ENCODE measurements at places on chromosomes 12 and 14.

DNA sequence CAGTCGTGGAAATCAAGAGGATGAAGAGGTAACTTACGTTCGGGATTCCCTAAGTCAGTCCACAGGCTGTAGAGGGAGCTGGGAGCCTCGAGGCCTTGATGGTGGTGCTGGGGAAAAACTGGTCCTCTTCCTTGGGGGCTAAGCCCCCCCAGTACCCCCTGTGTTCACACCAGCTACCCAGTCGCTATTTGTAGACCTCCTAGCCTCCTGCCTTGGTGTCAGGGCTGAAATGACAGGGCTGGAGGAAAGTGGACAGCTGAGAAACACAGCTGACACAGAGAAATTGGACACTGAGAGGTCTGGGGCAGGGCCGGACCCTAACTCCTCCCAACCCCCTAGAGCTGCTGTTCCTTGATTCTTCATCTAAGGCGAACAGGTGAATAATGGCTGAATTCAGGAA, at the start of gene STAC3:
TSS of gene STAC3 (minus strand) at position 232 of the 400 bp plus-strand sequence. CDS start 1,551 bp downstream, outside the sequence.
- DNase-seq = no peak

DNA sequence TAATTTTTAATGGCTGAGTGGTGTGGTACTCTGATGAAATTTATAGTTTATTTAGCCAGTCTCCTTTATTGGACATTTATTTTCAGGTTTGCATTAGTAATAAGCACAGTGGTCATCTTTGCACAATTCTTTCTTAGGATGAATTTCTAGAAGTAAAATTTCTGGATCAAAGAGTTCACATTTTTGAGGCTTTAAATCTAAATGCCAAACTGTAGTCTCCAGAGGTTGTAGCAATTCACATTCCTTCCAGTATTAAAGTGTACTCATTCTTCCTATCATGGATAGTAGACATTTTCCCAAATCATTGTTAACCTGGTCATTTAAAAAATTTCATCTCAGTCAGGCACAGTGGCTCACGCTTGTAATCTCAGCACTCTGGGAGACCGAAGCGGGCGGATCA, 24.8 kb downstream of the SLC39A9 start:
- DNase-seq = no peak

- DNase-seq = no peak
Observed at GRCh38 chr12:114668151-114668885, 15.7 kb downstream of the TBX3 start.

GRCh38 chr12:52600475-52600874, 788 bp downstream of the KRT72 start:
- DNase-seq = no peak

DNA sequence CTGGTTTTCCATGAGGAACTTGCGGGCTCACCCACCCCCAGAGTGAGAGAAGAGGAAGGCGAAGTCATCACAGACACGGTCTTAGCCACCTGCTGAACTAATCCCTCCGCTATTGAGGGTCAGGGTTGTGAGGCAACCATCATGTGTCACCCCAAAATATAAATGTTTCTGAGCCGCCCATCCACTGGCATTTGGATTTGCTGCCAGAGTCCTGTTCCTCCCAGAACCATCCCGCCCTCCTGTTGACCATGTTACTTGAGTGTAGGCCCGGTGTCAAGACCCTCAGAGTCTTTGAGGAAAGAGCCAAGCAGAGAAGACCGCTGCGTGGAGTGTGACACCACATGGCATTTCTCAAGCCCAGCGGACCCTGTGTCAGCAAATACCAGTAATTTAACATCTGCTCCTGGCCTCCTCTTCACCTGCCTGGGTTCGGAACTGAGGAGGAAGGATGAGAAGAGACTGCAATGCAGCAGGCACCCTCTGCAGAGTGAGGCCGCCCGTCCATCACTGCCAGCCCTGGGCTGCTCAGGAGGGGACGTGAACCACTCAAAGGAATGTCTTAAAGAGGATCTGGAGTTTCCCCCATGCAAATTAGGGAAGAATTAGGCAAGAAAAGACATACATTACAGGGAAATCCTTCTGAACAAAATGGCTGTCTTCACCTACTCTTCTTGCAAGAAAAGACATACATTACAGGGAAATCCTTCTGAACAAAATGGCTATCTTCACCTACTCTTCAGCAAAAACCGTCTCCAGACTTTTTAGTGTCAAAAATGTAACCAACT, 100.4 kb downstream of the FBXL14 start:
- no peak for DNase-seq

- no peak for DNase-seq
Observed at GRCh38 chr12:116529048-116529447, 30.1 kb upstream of the MAP1LC3B2 start.

- DNase-seq = no peak
Observed at GRCh38 chr12:34599530-34600513, 577.5 kb downstream of the ALG10 start.

DNA sequence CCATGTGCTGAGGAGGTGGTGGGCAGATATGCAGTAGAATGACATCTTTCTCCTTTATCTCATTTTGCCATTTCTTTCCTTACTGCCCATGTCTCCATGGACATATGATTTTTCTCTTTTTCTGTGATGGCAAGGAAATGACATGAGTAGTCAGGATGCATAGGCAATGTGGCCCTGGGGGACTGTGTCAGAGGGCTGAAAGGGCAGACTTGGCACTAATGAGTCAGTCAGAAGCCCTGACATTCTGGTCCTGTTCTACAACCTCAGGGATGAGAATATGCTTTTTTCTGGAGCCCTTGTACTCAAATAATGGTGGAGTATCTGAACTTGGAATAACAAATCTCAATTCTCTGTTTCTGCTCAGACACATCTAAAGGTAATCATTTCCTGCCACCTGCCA, 167.8 kb downstream of the TMEM117 start:
- no peak for DNase-seq

GRCh38 chr12:125006365-125006764, 12.9 kb downstream of the BRI3BP start:
- DNase-seq = no peak

GRCh38 chr12:2776129-2776806, 18.5 kb upstream of the FKBP4 start:
- DNase-seq = no peak

GRCh38 chr12:20212658-20213555, 155.4 kb upstream of the PDE3A start:
- no peak for DNase-seq

GRCh38 chr14:50941151-50941550, 3.1 kb downstream of the PYGL start:
- no peak for DNase-seq

- no peak for DNase-seq
Observed at GRCh38 chr12:122097927-122098756, 19.6 kb downstream of the MLXIP start.

DNA sequence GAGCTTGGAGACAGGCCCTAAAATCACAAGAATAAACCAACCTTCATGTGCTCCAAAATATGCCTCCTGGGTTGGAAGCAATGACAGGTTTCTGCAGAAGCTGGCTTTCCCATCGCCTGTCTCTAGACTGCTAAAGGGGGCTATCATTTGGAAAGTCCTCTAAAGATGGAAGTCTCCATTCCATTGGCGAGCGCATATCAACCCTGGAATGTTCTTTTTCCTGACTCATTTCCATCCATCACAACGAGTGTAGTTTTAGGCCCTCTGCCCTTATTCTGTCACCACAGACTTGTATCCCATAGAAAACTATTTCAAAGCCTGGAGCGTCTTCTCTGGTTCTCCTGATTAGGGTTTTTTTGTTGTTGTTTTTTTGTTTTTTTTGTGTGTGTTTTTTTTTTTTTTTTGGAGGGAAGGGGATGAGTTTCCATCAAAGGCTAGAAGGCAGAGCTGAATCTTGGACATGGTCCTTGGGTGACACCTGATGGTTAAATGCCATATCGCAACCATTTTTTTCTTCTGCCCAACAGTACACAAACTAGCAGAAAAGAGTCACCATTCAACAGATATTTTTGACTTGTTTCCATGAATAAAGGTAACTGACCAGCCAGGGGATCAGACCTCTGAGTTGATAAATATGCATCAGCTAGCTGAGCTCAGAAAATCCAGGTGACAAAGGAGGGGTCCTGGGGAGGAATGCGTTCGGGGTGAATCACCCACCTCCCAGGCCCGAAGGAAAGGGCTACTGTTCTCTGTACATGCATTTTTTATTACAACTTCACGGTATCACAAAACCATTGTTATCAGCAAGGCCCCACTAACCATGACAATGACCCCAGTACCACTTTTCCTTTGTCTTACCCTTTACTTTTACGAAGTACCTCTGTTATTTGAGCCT, 40.5 kb downstream of the KCNA5 start:
- DNase-seq = no peak

DNA sequence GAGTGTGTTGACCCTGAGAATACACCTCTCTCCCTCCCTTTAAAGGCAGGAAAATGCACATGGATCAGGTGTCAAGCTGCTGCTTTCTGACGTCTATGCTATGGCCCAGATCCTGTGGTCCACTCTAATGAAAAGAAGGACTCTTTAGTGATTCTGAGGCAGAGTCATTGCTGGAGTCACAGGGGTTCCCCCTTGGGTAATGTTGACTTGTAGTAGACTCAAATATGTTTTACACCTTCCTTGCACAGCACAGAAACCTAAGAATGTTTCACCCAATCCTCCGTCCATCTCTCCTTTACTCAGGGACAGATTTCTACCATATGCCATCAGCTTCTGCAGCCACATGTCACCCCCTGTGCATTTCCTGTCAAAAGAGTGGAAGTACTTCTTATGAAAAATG, 525.4 kb downstream of the TMEM121 start:
- no peak for DNase-seq

- DNase-seq = no peak
Observed at GRCh38 chr14:99733540-99734405, 49.7 kb downstream of the CYP46A1 start.

DNA sequence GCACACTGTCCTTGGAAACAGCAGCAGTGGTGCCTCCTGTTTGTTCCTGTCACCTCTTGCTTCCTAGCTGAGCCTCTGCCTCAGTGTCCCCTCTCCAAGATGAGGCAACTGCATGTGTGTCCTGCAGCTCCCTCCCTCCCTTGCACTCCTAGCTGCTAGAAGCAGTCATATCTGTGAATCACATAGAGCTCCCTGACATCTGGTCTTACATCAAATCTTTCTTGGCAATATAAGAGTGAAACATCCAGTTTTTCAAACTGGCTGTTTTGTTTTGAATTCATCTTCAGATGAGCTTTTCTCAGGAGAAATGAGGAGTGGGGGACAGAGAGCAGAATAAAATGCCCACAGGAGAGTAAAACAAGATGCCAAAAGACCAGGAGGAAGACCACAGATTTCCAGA, 103.7 kb downstream of the VCPKMT start:
- no peak for DNase-seq

DNA sequence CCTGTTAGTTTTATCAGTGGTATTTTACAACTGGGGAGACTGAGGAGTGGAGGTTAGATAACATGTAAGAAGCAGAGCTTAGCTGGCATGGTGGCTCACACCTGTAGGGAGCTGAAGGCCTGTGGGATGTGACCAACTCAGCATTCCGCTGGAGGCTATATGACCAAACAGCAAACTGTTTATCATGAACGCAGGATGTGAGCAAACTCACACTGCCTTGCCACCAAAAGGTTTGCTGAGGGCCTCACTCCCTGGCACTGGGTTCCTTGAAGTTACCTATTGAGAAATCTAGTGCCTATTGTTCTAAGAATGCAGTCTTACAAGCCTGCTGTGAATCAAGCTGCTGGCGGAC, 23.4 kb downstream of the JKAMP start:
- DNase-seq = no peak

GRCh38 chr14:99231850-99232713, 39.9 kb downstream of the BCL11B start:
- no peak for DNase-seq

GRCh38 chr14:105126981-105127329, 41.6 kb downstream of the JAG2 start:
- DNase-seq = no peak

DNA sequence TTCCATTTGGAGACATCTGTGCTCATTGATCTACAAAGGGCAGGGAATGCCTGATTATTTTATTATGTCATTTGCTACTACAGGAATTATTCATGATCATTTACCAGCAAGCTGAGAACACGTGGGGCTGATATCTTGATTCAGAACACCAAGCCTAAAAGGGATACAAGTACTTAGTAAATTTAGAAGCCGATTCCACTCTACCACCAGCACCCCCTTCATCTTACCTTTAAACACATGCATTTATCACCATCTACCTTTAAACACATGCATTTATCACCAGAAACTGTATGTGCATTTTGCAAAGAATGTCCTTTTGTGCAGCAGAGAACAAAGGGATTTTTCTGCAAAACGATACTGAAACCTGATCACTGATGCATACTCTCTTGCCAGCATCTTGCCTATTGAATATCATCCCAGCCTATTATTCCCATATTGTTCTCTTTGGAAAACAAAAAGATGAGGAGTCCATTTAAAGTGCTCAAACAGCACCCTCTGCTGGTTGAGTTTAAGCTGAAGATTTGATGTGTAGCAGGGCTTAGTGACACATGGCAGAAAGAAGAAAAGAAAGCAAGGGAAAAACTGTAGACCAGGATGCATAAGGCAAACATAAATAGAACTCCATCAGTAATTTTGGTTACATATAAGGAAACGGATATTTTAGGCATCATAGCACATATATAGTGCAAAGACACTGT, 132.6 kb upstream of the PLEKHG7 start:
- DNase-seq = peak; percentile 14

DNA sequence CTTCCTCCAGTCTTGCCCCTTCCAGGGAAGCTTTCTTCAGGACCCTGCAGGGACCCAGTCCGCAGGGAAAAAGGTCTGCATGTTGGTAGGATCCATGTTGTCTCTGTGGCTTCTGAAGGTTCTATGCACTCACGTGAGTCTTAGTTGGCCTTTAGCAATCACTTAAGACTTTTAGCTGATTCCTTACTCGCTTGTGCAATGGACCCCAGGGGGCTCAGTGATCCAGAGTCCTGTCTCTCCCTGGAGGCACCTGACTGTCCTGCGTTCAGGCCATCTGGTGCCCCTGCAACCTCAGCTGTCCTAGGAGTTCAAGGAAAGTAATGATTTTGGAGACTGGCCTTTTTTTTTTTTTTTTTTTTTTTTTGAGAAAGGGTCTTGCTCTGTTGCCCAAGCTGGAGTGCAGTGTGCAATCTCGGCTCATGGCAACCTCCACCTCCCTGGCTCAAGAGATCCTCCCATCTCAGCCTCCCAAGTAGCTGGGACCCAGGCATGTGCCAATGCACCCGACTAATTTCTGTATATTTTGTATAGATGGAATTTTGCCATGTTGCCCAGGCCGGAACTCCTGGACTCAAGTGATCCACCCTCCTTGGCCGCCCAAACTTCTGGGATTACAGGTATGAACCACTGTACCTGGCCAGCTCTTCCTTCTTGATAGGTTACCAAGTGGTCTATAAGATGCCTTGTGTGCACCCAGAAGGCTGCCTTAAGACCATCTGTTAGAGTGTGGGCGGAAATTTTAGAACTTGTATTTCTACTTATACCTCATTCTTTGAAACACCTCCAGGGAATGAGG, 4.6 kb downstream of the IFI27L2 start:
- DNase-seq = no peak

DNA sequence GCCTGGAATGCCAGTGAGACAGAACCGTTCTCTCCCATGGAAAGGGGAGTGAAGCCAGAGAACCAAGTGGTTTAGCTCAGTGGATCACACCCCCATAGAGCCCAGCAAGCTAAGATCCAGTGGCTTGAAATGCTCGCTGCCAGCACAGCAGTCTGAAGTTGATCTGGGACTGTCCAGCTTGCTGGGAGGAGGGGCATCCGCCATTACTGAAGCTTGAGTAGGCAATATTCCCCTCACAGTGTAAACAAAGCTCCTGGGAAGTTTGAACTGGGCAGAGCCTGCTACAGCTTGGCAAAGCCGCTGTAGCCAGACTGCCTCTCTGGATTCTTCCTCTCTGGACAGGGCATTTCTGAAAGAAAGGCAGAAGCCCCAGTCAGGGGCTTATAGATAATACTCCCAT, 374.3 kb upstream of the DCN start:
- DNase-seq = no peak
